Muscle of back (tissue), 13 donors: ENCODE measurements at places on chromosomes 13 and 19.

- DNase-seq: no peak
Observed at GRCh38 chr19:45821103-45821521, 6.0 kb upstream of the RSPH6A start.

DNA sequence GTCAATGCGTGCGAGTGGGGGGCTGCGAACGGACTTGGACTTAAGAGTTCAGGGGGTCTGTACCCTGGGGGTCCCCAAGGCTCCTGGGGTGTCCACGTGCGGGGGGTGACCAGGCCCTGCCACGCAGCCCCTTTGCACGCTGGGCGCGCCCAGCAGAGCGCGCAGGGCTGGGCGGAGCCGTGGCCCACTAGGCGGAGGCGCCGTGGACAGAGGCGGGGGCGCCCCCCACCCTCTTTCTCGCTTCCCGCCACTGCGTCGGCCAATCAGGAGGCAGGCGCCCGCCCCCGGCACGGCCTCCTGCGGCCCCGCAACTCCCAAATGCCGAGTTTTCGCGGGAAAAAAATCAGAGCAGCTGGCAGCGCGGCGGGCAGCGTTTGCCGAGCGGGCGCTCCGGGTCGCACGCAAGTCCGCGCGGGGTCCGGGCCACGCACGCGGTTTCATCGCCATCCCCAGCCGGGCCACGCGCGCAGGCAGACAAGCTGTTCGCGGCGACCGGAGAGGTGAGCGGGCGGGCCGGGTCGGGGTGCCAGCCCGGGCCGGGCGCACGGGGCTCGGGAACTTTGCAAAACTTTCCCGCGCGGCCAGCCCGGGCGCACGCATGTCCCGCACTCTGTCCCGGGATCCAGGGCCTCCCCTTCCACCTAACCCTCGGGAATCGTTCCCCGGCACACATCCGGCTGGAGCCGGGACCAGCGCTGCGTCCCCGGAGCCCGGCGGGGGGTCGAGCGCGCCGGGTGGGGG is at the start of gene UHRF1:
Gene UHRF1 (plus strand): TSS at position 346 of the 741 bp plus-strand sequence. CDS start 1,385 bp downstream, outside the sequence.
- peak; percentile 38 for DNase-seq

DNA sequence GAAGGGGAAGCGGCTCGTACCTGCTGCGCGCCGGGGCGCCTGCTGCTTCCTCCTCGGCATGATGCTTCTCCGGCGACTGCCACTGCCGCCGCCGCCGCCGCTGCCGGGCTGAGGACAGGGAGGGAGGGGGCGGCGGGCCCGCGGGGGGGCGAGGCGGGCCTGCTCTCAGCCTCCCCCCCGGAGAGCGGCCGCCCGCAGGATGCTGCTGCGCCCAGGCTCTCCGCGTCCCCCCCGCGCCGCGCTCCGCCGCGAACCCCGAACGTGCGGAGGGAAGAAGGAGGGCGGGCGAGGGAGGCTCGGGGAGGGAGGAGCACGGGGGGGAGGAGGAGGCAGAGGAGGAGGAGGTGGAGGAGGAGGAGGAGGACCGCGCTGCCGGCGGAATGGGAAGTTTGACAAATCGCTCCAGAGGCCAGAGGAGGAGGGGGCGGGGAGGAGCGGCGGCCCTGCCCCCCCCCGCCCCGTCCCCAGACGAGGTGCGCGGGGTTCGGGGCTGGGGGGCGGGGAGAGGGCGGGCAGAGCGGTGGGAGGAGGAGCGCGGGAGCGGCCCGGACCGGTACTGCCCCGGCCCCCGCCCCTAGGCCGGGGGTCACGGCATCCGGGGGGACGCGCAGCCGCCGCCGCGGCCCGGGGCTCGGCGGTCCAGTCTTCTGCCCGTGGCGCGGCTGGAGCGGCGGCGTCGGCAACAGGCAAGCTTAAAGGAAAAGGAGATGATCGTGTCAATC is at the start of gene TSHZ3:
Gene TSHZ3 (minus strand): TSS at position 277 of the 722 bp plus-strand sequence. CDS start 217 bp downstream, at position 60.
- DNase-seq: peak; percentile 94

DNA sequence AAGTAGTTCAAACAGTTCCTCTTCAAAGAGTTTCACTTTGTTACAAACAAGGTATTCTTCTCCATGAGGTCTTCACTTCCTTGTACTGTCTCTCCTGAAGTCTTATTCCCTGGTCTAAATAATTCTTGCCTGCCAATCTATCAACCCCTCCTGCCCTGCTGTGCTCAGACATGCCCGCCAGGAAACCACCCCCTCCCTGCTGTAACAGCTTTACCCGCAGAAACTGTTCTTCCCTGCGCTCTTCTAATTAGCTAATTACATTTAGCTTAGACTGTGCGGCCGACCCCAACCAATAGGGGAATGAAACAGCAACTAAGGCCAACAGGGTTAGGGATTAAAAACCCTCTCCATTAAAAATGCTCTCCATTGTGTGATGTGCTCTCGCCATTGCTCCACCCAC is 46.7 kb downstream of the ZNF846 start:
- no peak for DNase-seq

- peak; percentile 94 for DNase-seq
Observed at GRCh38 chr13:43516401-43516833, 270.4 kb downstream of the ENOX1 start.

- DNase-seq: peak; percentile 94
Observed at GRCh38 chr19:16293118-16294091, 31.2 kb upstream of the KLF2 start.
